CD8-positive, alpha-beta memory T cell (primary cell): ENCODE measurements at places on chromosomes 3 and 15.

GRCh38 chr3:28745916-28746617, 397.4 kb upstream of the AZI2 start:
- DNase-seq = no peak

- no peak for DNase-seq
These were observed 340 bp downstream of the TMEM44 start for GRCh38 chr3:194632809-194633348.

DNA sequence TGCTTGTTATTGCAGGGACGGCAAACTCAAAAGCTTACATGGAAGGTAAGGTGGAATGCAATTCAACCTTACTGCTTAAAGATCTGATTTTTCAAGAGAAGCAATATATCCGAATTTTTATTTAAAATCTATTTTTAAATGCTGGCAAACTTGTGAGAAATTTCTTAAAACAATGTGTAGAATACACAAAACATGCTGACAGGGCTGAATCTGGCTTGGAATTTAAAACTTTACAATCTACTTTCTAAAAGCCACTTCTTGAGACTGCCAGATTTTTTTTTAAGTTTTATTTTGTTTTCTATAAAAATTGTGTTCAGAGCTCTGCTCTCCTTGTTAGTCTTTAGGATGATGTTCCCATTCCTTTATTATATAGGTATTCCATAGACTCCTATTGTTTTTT, 146.7 kb downstream of the ADAM10 start:
- DNase-seq = no peak

- DNase-seq = no peak
These were observed 229.3 kb upstream of the UBE2E1 start for GRCh38 chr3:23576379-23576959.

- no peak for DNase-seq
These were observed 10.5 kb downstream of the GRK7 start for GRCh38 chr3:141773676-141774075.

GRCh38 chr15:31557899-31558298, 231.3 kb downstream of the KLF13 start:
- DNase-seq = no peak

DNA sequence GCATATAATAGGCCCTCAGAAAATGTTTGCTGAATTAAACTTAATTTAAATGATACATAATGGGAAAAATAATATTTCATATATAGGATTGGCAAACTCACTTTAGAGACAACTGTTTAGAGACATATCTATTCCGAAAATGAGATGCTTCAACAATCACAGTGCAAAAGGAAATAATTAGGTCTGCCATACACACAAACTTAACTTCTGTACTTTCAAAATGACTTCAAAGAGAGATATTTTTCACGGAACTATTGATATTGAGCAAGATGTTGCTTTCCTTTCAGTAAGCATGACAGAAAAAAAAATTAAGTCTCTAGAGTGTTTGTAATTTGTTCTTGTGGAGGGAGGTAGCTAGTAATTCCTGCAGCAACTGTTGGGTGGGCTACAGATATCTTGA, 769.5 kb downstream of the TUSC7 start:
- DNase-seq = no peak

DNA sequence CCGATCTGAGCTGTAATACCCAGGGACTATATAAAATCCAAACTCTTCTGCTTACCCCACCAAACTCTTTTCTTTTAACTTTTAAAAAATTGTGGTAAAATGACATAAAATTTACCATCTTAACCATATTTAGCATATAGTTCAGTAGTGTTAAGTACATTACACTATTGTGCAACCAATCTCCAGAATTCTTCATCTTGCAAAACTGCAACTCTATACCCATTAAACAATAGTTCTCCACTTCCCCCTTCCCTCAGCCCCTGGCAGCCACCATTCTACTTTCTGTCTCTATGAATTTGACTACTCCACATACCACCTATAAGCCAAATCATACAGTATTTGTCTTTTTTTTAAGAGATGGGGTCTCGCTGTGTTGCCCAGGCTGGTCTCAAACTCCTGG, 38.7 kb downstream of the SENP8 start:
- DNase-seq = no peak
